ENCODE measurements at places on chromosomes 7 and 10.

GRCh38 chr10:78207776-78208175 is 174.1 kb downstream of the RPS24 start:
- no peak for DNase-seq

GRCh38 chr7:137386966-137387365 is 43.4 kb upstream of the PTN start:
- no peak for DNase-seq

GRCh38 chr10:45091968-45092367 is 91.2 kb downstream of the ZNF22 start:
- DNase-seq, result no peak

GRCh38 chr10:44981172-44982113 is 2.8 kb upstream of the DEPP1 start:
- DNase-seq, result no peak

DNA sequence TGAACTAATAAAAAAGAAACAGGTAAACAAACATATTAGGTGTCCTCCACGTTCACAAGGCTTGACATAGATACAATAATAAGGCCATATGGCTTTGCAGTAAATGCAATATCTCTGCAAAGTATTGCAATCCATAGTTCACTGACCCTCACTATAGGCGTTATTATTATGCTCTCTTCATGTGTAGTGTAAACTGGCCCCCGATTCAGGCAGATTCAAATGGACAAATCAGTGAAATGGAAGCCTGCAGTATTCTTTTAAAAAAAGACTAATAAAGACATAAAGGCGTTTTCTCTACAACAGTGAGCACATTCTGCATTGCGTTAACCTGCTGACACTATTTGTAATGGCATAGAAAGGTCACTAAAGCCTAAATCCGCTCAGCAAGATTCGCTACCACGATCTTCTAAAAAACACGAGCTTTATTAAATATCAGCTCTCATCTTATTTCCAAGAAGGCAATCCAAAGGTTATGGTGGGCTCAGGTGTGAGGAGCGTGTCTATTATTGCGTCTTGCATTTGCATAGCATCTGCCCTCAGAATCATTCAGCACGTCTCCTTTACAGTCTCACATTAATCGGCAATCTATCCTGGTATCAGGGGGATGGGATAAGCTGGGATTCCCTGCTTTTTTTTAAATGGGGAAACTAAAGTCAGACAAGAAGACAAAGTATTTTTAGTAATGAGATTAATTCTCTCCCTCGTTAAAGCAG is 36.2 kb downstream of the FRMD4A start:
- no peak for DNase-seq

DNA sequence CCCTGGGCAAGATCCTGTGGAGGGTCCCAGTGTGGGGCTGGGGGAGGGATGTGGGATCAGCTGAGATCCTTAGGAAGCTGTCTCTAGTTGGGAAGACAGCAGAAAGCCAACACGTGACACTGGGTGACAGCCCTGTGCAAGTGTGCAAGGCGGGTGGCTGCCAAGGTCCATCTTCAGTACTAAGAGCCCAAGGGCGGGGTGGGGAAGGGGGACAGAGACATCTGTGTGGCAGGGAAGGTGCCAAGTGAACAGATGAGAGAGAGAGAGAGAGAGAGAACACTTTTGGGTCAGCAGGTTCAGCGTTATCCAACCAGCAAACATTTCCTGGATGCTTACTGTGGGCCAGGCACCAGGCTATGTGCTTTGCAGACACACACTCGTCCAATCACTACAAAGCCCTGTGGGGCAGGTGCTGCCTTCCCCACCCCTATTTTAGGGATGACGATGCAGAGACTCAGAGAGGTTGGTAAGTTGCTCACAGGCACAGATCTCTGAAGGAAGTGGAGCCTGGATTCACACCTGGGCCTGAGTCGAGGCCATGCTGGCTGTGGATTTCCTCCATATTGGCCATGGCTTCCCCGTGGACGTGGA is 135.7 kb downstream of the GRK5 start:
- no peak for DNase-seq

DNA sequence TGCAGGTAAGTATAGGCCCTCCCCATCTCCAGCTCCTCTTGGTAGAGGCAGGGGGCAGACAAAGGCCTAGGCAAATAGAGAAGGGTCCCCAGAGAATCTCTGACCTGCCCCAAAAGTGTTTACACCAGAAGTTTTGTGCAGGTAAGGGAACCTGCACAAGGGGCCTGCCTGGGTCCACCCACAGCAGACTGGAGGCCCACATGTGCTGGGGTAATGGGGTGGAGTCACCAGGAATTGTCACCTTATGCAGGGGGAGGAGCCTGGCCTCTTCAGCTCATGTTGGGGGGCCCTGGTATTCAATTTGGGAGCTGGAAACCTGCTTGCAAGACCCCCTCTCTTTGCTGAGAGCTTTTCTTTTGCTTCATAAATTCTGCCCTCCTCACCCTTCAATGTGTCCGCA is 302.7 kb downstream of the ZEB1 start:
- no peak for DNase-seq
